Inflammatory macrophage (primary cell): ENCODE measurements at places on chromosomes 3 and 15.

DNA sequence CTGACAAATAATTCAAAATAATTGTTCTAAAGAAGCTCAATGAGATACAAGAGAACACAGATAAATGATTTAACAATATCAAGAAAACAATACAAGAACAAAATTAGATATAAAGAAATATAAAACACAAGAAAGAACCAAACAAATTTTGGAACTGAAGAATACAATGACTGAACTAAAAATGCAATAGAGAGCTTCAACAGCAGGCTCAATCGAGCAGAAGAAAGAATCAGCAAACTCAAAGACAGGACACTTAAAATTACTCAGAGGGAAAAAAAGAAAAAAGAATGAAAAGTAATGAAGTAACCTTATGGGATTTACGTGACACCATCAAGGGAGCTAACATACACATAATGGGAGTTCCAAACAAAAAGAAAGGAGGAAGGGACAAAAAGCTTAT is 32.1 kb downstream of the CCDC54 start:
- no peak for DNase-seq

- no peak for DNase-seq
Measured at GRCh38 chr3:191412759-191413158, 48.2 kb upstream of the PYDC2 start.

- no peak for DNase-seq
Measured at GRCh38 chr15:96054621-96055020, 275.9 kb upstream of the NR2F2 start.

DNA sequence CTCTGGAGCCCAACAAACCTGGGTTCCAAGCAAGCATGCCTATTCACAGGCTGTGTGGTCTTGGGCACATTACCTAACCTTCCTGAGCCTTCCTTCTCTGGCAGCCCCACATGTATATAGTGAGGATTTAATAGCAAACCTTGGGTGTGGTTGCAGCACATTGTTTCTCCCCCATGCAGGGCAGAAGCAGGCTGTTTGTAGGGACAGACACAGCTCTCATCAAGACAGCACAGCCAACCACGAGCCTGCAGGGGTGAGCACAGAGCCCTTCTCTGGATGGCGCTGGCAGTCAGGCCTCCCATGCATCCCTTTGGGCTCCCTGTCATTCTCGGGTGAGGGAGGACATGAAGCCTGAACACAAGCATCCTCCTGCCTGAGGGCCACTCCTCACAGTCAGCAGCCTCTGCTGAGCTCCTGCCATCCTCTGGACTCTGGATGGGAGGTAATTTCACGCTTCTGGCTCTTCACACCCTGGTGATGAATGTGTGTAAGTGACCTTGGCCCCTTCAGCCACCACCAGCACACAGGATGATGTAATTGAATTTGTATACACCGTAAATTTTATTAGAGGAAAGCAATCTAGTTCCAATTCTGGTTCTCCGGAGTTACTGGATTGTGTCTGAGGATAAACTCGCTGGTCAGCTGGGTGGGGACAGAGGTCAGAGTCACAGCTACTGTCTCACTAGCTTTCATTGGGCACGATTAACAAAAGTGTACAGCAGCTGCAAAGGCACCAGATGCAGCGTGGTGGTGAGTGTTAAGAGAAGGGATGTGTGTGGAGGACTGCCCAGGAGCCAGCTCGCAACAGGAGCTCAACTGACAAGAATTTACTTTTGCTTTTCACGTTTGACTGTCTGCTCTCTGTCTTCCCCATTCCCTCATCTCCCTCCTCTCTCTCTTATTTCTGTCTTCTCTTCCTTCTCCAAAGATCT is 118.1 kb downstream of the CLSTN2 start:
- no peak for DNase-seq

GRCh38 chr3:134941820-134942219 is 146.8 kb downstream of the EPHB1 start:
- DNase-seq, result no peak

DNA sequence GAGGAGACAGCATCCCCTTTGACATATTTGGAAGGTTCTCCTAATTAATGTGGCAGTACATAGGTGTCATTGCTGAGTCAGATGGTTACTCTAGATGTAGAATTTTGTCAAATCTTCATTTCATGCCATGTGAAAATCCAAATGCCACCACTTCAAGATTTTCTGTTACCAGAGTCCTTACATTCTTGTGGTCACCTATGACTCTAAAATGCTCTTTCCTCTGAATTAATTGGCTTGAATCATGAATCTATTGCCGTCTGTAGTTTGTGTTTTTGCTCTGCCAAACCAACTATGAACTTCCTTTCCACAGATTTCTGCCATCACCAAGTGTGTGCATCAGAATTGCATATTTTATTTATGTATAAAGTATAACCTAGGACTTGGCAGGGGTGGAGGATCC is 269.4 kb upstream of the ZPLD1 start:
- DNase-seq, result no peak

DNA sequence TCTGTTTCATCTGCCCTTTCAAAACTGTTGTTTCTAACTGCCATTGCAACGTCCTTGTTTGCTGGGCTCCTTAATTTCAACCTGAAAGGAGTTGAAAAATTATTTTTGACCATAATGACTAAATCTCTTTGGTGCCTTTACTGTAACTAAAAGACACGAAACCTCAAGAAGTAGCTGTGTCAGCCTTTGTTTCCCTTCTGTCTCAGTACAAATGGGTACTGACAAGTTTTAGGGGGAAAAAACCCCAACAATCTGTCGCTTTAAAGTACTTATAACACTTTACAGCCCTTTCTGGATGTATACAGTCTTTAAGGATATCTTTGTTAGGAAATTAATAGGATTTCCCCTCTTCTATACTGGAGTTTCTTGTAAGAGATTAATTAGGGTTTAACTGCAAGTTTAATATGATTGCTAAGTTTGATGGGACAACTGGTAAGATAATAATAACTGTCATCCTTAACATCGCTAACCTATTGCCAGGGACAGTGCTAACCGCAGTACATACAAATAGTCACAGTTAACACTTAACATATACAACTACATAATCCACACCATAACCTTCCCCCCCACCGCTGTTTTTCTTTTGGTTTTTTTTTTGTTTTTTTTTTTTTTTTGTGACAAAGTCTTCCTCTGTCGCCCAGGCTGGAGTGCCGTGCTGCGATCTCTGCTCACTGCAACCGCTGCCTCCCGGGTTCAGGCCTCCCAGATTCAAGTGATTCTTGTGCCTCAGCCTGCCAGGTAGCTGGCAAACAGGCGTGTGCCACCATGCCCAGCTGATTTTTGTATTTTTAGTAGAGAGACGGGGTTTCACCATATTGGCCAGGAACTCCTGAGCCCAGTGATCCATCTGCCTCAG is 1.7 kb downstream of the GXYLT2 start:
- DNase-seq, result no peak

DNA sequence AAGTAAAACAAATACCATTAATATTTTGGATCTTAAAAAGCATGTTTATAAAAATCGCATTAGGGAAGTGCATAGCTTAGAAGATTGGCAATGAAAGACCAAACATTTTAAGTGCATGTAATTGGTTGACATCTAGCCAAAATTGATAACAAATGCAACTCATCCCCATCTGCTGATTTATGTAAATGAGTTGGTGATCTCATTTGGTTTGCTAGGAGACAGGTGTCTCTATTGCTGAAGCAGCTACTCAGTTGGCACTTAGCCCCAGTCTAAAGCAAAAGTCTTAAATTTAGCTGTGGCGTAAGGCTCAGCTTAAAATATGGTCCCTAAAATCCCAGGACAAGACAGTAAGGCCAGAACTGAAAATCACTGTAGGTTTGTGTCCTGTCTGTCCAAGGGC is 113.5 kb upstream of the CHL1 start:
- DNase-seq, result no peak

- DNase-seq, result no peak
Measured at GRCh38 chr15:71195242-71195641, 80.0 kb downstream of the THSD4 start.

DNA sequence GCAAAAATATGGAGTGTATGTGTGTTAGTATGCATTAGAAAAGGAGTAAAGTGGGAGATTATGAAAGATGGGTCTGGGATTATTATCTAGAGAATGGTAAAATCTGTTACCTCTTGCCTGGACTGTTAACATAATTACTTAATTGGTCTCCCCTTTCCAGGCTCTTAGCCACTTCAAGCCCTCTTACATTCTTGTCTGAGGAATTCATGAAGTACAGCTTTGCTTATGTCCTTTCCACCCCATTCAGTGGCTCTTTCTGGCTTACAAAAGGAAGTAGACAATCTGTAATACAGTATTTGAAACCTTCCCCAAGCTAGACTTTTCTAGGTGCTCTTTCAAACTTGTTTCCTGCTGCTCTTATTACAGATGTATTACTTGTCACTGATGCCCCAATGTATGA is 129.8 kb downstream of the MBNL1 start:
- no peak for DNase-seq

DNA sequence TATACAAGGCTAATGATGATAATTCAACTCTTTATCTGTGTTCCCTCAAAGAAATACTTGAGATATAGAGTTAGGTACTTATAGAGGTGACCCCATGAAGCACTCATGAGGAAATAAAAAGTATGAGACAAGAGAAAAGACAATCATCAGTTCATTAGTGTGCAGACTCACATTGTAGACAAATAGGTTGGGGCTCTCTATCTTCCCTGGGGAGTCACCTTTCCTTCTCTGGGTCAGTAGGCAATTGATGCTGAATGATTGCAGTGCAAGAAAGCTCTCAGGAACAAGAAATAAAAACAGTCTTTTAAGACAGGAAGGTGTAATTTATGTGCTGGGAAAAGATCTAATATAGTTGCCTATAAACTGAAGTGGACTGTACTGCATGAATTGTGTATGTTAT is 1357.6 kb upstream of the EPHA6 start:
- DNase-seq, result no peak

- DNase-seq, result no peak
Measured at GRCh38 chr3:16369276-16369675, 104.3 kb downstream of the OXNAD1 start.

DNA sequence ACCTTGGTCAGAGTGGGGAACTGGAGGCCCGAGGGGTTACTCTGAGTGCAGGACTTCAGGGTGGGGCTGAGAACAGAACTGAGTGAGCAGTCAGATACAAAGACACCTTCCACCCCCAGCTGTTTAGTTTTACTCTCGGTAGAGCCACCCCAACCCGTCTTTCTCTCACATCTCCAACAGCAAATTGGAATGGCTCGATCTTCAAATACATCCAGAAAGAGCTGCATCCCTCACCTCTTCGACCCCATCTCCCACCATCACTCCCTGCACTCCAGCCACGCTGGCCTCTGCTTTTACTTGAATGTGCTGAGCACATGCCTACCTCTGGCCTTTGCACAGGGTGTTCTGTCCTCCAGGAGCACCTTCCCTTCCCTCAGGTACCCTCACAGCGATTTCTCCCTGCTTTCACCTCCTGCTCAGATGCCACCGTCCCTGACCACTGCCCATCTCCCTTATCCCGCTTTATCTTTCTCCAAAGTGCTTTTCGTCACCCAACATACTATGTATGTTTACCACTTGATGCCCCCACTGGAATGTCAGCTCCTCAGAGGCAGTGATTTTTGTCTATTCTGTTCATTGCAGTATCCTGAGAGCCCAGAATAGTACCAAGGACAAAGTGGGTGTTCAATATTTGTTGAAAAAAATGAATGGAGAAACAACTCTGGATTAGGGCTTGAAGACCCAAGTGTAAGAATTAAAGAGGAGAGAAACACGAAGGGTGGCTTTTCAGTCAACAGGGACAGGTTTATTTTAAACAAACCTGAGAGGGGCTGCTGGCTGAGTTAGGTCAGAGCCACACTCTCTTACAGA is 4.4 kb downstream of the CHCHD4 start:
- no peak for DNase-seq

GRCh38 chr3:113421082-113421481 is 20.2 kb downstream of the CFAP44 start:
- no peak for DNase-seq

DNA sequence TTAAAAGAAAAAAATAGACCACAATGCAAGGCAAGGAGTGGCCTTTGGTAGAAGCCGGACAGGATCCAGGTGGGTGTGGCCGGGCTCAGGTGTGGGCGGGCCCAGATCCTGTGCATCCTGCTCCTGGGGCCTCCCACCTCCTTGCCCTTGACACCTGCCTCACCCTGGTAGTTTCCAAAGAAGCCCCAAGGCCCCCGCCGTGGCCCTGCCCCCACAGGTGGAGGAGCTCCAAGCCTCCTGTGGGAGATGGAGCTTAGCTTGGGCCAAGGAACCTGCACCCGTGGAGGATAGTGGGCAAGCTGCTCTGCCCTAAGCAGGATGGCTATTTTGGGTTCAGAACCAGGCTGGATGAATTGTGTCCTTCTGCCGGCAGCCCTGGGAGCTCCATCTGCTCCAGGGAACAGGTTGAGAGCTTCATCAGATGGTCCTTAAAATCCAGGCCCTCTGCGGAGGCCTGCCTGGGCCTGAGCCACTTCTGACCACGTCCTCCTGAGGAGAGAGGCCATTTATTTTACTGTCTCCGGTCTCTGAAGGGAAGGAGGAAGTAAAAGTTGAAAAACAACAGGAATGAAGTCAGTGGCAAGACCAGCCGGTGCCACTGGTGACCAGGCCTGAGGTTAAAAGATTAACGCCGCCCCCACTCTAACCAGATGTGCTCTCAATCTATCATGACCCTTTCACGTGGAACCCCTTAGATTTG is 53.9 kb upstream of the KLF13 start:
- DNase-seq, result peak; percentile 53

GRCh38 chr3:185582871-185583270 is 3.2 kb upstream of the SENP2 start:
- DNase-seq, result no peak

- no peak for DNase-seq
Measured at GRCh38 chr3:156477323-156477722, 77.6 kb downstream of the SSR3 start.

DNA sequence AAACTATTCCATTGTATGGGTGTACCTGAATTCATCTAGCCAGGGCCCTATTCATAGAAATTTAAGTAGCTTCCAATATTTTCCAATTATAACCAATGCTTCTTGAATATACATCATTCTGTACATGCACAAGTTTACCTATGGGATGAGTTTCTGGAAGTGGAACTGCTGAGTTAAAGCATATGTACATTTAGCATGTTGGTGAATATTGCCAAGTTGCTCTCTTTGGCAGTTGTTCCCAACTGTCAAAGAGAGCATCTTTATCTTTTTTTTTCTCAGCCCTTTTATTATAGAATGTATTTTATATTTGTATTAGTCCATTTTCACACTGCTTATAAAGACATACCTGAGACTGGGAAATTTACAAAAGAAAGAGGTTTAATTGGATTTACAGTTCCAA is 8.3 kb upstream of the CCK start:
- DNase-seq, result no peak

DNA sequence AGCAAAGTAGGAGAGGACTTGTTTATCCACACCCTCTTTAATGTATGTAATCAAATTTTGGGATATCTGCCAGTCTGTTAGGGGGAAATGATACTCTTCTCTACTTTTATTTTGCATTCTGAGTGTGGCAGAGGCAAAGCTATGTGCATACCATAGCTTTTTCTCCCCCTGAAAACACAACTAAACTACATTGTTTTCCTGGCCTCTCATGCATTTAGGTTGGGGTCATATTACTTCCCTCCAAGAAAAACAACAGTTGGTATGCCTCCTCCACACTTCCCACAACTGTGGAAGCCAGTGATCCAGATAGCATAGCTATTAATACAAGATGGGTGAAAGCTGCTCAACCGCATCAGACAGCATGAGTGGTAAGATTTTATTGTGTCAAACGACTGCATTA is 6.9 kb downstream of the RPL15 start:
- DNase-seq, result no peak

- no peak for DNase-seq
Measured at GRCh38 chr15:82802497-82802896, 3.4 kb downstream of the FSD2 start.

- DNase-seq, result no peak
Measured at GRCh38 chr3:72298201-72299152, 513.5 kb upstream of the PROK2 start.

- DNase-seq, result no peak
Measured at GRCh38 chr15:82398785-82399184, 30.8 kb upstream of the GOLGA6L9 start.
